ENCODE measurements at places on chromosomes 7 and 10.

DNA sequence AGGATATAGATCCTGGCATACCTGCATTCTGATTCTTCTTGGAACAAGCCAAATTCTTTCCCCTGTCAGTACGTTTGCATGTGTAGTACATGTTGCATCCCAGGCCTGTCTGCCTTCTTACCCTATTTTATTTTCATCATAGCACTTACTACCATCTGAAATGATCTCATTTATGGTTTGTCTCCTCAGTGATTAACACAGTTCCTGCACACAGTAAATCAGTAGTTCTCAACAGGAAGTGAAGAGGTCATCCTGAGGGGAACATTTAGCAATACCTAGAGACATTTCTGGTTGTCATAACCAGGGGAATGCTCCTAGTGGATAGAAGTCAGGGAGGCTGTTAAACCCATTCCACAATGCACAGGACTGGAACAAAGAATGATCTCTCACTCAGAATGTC is 38.2 kb upstream of the SLC26A4 start:
- no peak for DNase-seq

GRCh38 chr10:22271786-22272185 is 44.4 kb upstream of the COMMD3 start:
- DNase-seq = no peak

GRCh38 chr10:5497948-5498730 is 1.2 kb downstream of the CALML5 start:
- DNase-seq = no peak

DNA sequence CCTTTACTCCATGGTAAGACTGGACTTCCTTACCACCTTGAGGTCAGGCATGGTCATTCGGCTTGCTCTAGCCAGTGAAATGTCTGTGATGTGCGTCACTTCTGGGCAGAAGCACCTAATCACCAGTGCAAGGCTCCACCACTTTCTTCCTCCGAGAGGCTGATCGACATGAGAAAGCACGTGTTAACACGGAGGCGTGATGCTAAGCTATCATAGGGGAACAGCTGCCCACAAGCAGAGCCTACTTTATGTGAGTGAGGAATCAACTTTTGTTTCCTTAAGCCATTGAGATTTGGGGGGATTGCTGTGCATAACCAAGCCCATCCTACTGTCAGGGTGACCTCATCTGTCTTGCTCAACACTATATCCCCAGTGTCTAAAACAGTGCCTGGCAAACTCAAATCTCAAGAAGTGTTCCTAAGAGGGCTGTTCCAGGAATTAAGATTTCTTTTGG is 23.1 kb upstream of the SAR1A start:
- no peak for DNase-seq

GRCh38 chr7:136086712-136087111 is 109.6 kb upstream of the MTPN start:
- DNase-seq = no peak

DNA sequence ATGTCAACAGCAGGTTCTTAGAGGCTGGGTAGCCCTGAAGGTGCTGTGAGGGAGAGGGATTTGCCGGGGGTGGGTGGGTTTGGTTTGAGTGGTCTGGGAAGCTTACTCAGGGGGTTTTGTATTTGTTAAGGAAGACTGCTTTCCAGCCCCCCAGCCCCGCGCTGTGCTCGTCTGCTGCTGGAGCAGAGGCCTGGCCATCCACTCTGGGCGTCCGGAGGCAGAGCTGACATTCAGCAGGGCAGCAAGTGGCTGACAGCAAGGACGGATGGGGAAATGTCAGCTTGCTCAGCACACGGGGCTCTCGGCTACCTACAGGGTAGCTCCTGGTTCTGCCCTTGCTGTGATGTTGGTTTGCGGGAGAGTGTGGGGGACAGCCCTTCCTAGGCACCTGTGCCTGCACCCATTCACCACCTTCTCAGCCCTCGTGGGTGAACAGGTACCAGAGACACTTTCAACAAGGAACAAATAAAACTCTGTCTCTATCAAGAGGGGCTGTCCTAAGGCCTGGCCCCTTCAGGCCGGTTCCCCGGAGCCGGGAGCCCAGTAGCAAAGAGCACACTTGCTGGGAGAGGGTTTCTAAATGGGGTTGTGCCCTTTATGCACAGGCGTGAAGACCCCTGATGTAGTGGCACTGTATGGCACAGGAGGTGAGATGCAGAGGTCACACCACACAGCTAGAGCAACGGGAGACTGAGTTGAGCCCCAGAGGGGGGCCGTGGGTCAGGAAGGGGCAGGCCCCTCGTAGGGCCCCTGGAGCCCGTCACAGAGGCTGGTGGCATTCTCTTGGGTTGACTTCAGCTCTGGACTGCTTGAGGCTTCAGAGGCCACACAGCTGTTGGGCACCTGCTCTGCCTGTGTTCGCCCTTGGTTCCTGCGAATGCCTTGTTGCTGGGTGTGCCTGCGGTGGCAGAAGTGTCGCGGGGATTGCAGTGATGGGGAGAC is 72.2 kb upstream of the SHH start:
- no peak for DNase-seq

DNA sequence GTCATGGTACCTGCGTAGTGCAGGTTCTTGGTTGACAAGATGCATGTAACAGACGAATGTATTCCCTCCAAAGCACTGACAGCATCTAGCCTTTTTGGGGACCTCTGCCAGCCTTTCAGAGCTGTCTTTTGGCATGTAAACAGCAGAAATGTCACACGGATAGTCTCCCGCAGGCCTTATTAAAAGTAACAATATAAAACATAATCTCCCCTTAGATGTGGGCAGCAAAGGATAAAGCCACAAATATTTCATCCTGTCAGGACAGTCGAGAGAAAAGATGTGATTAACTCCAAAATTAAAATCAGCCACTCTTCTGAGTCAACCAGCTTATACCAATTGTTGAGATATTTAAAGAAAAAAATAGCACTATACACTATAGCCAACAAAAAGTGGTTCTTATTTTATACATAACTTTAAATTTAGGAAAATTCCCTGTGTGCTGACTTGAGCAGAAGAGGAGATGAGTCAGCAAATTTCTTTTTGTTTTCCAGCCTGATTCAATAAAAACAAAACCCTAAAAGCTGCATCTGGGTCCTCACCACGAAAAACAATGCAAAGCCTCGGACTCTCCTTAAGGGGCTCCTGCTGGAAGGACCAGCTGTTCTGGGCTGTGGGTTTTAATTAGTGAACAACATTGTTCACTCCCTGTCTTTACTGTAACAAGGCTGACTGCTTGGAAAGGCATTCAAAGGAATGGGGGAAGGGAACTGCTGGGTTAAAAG is 240.2 kb downstream of the ADAM12 start:
- no peak for DNase-seq

DNA sequence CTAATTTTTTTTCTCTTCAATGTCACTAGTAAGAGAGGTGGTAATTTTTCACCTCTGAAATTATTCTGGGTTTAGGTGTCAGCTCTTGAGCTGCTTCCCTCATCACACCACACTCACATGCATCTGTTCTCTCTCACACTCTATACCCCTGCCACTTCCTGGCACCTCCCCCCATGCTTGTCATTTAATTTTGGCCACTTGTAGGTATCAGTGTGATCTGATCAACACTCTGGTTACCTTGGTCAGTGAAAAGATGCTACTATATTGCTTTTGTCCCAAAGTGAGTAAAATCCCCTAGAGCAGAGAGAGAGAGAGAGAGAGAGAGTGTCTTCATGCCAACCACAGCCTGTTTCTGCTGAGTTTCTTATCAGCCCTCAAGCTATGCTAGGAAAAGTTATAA is 42.5 kb downstream of the STK17A start:
- no peak for DNase-seq

DNA sequence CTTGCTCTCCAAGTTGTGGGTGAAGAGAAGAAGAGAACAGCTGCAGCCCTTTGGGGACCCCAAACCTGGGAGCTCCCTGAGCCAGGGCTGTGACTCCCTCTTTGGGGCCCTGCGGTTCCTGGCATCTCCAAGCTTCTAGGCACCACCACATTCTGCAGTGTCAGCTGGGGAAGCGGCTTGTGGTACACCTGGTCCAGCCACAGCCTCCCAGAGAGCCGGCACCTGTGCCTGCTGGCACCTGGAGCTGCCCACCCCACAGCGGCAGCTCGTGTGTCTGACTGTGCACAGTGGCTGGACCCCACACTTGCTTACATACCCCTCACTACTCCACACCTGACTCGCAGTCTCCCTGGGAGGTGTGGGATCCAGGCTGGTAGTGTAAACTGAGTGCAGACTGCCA is 23.5 kb downstream of the FAM241B start:
- no peak for DNase-seq

DNA sequence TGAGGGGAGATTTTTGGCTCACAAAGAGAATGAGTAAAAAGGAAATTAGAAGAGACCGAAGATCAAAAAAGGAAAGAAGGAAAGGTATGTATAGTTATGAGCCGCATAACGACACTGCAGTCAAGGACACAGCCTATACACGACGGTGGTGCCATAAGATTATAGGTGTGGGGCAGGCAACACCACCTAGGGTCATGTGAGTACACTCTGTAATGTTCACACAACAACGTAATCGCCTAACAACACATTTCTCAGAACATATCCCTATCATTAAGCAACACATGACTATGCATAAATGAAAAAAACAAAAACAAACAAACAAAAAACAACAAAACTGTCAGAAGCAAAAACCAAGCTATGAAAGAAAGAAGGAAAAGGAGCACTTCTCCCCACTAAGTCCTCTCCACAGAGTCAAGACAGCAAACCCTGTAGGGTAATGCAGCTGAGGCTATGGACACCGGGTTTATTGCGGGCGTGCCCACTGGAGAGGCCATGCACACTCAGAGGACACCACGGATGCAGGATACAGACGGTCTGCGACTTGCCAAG is 45.1 kb downstream of the PIP4K2A start:
- DNase-seq = no peak

- DNase-seq = no peak
Observed at GRCh38 chr7:127658970-127659630, 7.1 kb downstream of the SND1 start.

DNA sequence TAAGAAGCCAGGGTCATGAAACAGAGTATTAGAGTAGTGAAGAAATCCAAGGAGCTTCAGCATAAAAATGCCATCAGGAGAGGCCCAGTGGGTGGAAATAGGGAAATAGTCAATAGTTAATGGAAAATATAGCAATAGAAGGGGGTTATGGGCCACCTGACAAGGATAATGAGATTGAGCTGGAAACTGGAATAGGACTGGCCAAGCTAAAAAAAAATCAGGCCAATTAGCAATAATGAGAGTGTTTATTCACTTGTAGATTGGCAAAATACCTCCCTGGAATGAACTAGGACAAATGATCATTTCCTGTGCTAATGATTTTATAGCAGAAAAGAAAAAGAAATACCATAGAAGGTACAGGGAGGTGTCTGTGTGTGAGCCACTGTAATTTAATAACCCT is 97.9 kb downstream of the PLCE1 start:
- no peak for DNase-seq

- no peak for DNase-seq
Observed at GRCh38 chr10:55820478-55820877, 540.6 kb downstream of the ZWINT start.

- DNase-seq = no peak
Observed at GRCh38 chr7:46576950-46577349, 655.9 kb upstream of the IGFBP3 start.

DNA sequence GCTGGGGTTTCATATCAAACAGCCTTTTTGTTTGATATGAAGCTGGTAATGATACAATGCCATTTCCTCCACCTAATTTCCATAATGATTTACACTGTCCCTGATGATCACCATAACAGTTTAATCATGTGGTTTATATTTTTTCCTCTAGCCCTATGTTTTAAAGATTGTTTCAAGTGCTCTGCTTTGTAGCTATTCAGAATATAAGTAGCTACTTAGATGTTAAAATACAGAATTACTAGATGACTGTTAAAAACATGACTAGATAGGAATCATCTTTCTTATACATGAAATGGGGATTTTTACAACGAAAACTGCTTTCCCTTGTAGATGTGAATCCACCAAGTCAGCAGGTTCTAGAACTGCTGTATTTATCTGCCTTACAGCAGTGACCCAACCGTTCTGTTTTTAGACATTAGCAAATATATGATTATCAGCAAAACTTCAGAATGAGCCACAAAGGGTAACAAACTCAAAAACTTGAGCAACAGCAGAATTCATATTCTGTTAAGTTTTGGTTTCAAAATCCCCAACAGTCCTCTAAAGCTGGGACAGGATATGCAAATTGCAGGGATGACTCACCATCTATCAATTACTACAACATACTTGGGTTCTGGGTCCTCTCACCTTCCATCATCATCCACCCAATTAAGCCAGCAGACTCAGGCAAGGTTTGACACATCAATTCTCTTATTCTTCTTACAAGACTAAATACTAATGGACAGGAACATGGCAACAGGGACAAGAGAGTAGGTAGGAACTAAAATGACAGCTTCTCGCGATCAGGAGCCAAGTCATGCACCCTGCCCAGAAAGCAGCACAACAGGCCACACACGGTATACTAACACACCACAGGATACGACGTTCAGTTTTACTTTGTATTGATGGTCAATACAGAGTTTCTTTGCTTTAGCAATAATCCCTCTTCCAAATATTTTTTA is 83.9 kb downstream of the PIP4K2A start:
- no peak for DNase-seq

DNA sequence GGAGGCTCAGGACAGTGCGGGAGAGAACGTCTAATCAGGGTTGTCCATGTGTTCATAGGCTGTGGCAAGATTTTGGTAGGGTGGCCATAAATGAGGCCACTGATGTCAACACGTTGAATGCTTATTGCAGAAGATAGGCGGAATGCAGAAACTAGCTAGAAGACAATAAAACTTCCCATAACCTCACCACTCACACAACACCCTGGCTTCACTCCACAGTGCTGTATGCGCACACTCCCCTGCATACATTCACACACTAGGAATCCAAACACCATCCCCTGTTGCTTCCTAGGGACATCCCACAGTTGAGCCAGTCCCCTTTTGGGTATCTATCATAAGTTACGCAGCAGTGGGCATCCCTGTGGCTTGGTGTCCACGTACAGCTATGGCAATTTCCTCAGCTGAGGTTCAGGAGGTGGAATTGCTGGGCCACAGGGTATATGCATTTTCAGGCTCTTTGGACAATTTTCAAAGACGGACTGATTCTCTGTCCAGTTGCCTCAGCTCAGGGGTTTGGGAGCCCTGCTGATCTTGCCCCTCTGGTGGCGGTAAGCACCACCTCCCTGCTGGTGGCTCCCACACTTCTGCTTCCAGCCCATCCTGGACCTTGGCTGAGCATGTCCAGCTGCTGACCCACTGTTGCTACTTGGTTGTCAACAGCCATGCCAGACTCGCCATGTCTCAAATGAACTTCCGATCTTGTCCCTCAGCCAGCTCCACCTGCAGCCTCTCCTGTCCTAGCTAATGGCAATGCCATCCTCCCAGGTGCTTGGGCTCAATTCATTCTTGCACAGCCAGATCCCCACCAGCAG is 36.4 kb downstream of the CDH23 start:
- DNase-seq = peak; percentile 6

All from stimulated activated CD8-positive, alpha-beta memory T cell treated with anti-CD3 and anti-CD28 coated beads, Interleukin-4, amount 100 ng/mL, for 48 hours (primary cell).